ENCODE measurements at places on chromosomes 11 and 22.

DNA sequence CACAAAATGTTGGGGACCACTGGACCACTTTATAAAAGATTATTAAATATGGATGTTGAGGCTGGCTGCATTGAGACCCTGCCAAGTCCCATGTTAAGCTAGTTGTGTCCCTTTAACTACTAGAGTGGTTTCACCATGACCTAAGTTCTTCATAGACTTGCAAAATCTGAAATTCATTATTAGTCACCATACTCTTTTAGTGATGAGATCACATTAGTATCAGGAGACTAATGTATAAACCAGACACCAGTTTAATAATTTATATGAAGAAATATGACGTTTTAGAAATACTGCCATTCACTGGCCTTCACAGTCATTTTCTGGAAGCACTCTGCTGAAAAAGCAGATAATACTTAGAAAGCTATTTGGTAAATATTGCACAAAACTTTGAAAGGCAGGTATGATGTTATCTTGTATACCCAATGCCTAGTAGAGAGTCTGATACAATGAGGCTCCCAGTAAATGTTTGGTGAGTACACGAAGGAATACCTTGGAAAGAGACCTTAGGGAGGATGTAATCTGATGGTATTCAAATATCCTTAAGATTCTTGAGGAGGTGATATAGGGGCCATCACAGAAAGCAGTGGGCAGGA lies 728.2 kb upstream of the ANO5 start:
- no peak for DNase-seq

DNA sequence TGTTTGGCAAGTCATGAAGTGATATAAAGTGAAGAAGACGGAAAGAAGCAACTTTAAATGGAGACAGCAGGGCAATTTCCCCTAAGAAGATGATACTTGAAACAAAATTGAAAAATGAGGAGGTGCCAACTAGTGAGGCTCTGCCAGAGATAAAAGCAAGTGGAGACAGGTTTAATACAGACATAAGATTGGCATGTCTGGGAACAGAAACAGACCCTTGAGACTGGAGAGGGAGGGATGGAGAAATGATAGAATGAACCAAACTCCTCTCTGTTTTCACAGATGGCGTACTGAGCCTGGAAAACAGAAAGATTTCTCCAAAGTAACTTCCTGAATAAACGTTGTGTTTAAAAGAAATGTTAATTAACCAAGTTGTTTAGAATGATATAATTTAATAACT lies 354.5 kb upstream of the ANO5 start:
- DNase-seq, result no peak

- no peak for DNase-seq
These were observed 97.1 kb downstream of the CEP164 start for GRCh38 chr11:117424781-117425180.

DNA sequence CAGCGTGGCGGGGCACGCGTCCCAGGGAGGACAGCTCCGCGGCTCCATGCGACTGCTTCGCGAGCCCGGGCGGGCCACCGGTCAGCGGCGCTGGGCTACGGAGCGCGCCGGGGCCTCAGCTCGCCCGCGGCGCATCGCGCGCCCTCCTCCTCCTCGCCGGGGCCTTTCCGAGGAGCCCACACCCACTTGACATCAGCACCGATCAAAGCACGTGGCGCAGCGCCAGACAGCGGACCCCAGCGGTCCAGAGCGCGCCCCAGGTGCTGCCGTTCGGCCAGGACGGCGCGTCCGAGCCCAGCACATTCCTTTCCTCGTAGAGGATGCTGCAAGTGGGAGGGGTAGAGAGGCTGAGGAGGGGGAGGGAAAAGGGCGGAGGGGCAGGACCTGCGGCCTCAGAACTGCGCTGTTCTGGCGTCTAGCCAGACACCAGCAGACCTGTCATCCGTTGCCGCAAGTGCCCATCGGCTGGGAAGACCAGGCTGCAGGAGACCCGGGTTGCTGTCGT lies 88.6 kb downstream of the PLEKHA7 start:
- no peak for DNase-seq

DNA sequence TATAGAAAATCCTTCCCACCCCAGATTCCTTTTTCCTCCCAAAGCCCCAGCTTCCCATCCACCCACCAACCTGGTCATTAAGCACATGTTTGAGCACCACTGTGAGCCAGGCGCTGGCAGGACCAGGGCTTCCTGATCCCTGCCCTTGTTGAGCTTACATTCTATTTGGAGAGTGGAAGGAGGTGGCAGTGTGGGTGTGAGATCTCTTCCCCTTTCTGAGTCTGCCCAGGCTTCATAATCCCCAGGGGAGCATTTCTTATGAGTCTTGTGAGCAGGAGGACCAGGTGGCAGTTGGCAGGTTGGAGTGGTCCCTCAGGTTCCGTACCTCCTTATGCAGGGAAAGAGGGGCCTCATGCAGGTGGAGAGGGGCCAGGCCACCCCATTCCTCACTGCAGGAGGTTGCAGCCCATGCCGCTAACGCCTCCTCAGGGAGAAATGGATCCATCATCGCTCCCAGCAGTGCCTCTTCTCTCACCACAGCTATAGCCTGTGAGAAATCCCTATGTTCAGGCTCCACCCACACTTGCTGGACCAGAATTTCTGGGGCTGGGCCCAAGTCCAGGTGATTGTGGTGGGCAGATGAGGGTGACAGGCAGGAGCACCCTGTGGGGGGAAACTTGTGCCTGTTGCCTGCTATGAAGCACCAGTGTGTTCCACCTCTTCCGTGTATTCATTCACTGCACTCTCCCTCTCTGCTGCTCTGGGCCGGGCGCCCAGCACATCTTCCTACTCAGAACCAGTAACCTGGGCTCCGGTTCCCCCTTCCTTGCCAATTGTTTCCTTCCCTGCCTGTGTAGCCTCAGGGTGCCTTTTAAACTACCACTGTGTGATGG lies 23.5 kb downstream of the UBE2L3 start:
- no peak for DNase-seq

DNA sequence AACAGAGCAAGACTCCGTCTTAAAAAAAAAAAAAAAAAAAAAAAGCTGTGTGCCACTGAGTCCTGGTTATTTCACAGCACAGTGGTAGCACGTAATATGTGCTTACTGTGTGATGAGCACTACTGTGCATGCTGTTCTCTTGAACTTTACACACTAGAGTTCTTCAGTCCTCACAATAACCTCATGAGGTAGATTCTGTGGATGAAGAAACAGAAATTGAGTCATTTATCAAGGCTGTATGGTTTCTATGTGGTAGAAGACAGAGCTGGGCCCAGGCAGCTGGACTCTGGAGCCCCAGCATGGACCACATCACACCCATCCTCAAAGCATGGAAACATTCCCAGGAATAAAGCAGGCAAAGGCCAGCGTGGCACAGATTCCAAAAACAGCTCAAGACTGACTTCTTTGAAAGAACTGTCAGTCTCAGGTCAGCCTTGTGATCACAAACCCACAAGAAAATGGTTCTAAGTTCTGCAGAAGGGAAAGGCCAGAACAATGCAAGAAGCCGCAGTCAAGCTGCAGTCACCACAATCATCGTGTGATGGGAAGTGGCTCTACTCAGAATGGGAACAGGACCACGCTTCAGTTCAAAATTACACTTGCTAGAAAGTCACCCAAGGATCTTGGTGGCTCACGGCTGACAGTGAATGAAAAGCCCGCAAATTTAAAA lies 49.5 kb downstream of the MICAL3 start:
- no peak for DNase-seq
